Sigmoid colon (tissue), 7 donors: ENCODE measurements at places on chromosomes 16 and 17.
A peak's percentile ranks its signal among the peaks of the same experiment; 100 is the strongest.

- peaks cover 19% of the 10 kb centered on the region for H3K4me1 ChIP-seq
- H3K36me3 ChIP-seq, result no peaks in the 10 kb centered on the region
- H3K4me3 ChIP-seq, result no peak overlapping the region
- no peak overlapping the region for H3K27ac ChIP-seq
- H3K27me3 ChIP-seq, result no peaks in the 10 kb centered on the region
Observed at GRCh38 chr16:85221771-85222154, 109.5 kb upstream of the CIBAR2 start.

DNA sequence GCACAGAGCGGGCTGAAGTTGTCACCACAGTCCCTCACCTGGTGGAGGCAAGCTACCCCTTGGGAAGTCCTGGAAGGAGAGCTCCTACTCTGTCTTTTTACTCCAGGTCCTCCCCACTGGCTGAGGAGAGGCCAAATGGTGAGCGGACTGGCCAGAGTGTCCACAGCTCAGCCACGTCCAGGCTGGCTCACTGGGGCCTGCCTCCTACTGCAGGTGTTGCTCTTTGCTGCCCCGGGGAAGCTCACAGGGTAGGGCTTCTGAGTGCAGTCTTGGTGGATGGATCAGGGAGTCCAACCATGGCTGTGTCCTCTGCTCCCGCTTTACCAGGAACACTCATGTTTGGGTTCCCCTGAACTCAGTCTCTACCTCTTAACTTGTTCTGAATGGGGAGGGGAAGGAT, 2.7 kb downstream of the B9D1 start:
- DNase-seq, result peak; percentile 50
- peaks cover 19% of the 10 kb centered on the region for H3K36me3 ChIP-seq

DNA sequence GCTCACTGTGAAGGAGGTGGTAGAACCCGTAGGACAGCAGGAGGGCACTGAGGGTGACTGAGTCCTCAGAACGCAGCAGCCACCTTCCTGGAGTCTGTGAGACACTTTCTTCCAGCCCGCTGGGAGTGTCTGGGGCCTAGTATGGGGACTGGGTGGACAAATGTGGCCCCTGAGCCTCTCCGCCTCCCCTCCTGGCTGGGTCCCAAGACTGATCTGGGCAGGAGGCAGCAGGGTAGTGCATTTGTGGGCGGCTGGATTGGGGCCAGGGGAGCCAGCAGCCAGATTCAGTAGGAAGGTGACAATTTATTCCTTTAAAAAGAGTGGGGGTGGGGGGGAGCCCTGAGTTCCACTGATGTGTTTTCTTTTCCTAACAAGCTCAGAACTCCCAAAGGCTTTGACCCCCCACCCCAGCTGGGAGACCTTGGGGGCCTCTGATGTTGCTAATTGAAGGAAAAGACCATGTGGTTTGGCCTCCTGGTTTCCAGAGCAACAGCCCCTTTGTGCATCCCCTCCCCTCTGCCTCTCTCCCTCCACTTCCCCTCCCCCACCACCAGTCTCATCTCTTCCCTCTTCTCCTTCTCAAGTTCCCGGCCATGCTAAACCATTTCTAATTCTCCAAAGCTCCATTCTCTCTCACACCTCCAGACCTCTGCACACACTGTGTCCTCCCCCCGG, 4.4 kb downstream of the CLEC19A start:
- H3K4me3 ChIP-seq, result no peak overlapping the region
- no peak overlapping the region for H3K27ac ChIP-seq
- H3K4me1 ChIP-seq, result no peaks in the 10 kb centered on the region
- no peak for DNase-seq
- H3K27me3 ChIP-seq, result no peaks in the 10 kb centered on the region
- H3K36me3 ChIP-seq, result no peaks in the 10 kb centered on the region

GRCh38 chr17:32487473-32488176, 832 bp downstream of the CDK5R1 start:
- no peaks in the 10 kb centered on the region for H3K27me3 ChIP-seq
- no peak for DNase-seq
- no peak overlapping the region for H3K27ac ChIP-seq
- H3K4me1 ChIP-seq, result no peaks in the 10 kb centered on the region
- H3K36me3 ChIP-seq, result no peaks in the 10 kb centered on the region

- peak overlapping the region; percentile 64 for H3K27ac ChIP-seq
- DNase-seq, result peak; percentile 91
- H3K36me3 ChIP-seq, result peaks cover 15% of the 10 kb centered on the region
- no peaks in the 10 kb centered on the region for H3K4me1 ChIP-seq
- H3K4me3 ChIP-seq, result no peak overlapping the region
- H3K27me3 ChIP-seq, result no peaks in the 10 kb centered on the region
Observed at GRCh38 chr17:64180089-64181073, 50.4 kb upstream of the ERN1 start.

GRCh38 chr17:50631908-50632571, 2.6 kb upstream of the ABCC3 start:
- no peak overlapping the region for H3K4me3 ChIP-seq
- H3K36me3 ChIP-seq, result no peaks in the 10 kb centered on the region
- no peak overlapping the region for H3K27ac ChIP-seq

- H3K27ac ChIP-seq, result peak overlapping the region; percentile 34
- H3K4me1 ChIP-seq, result peaks cover 64% of the 10 kb centered on the region
- H3K27me3 ChIP-seq, result no peaks in the 10 kb centered on the region
Observed at GRCh38 chr17:77312786-77313599, 172.2 kb downstream of the SEC14L1 start.

GRCh38 chr17:45895304-45895968, 1.1 kb downstream of the MAPT start:
- peaks cover 36% of the 10 kb centered on the region for H3K4me1 ChIP-seq
- no peak overlapping the region for H3K27ac ChIP-seq
- H3K4me3 ChIP-seq, result peak overlapping the region; percentile 64
- H3K27me3 ChIP-seq, result peaks cover 27% of the 10 kb centered on the region
- no peak for DNase-seq

DNA sequence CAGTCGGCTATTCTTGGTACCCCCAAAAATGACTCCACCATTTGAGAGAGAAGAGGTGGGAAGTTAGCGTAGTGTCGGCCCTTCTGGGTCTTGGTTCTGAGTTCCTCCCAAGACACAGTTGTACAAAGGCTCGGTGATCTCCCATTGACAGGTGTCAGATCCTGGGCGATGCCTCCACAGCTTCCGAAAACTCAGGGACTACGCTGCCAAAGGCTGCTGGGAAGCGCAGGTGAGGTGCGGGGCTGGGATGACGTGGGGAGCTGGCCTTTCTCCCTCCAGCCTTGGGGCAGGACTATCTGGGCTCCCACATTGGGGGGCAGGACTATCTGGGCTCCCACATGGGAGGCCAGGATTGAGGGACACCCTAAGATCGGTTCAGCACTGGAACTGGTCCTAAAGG, 10.4 kb downstream of the CCNF start:
- H3K36me3 ChIP-seq, result peaks cover 16% of the 10 kb centered on the region
- H3K27me3 ChIP-seq, result no peaks in the 10 kb centered on the region
- H3K27ac ChIP-seq, result no peak overlapping the region
- no peak for DNase-seq
- H3K4me3 ChIP-seq, result no peak overlapping the region
- no peaks in the 10 kb centered on the region for H3K4me1 ChIP-seq

GRCh38 chr16:25691519-25692091, at the start of gene HS3ST4:
Gene HS3ST4, plus strand, starts transcription at chr16:25691959.
- H3K36me3 ChIP-seq, result no peaks in the 10 kb centered on the region
- H3K27me3 ChIP-seq, result peaks cover 10% of the 10 kb centered on the region
- DNase-seq, result no peak
- peaks cover 18% of the 10 kb centered on the region for H3K4me1 ChIP-seq
- H3K27ac ChIP-seq, result no peak within 1 kb of the TSS
- H3K4me3 ChIP-seq, result peak within 1 kb of the TSS; percentile 16

DNA sequence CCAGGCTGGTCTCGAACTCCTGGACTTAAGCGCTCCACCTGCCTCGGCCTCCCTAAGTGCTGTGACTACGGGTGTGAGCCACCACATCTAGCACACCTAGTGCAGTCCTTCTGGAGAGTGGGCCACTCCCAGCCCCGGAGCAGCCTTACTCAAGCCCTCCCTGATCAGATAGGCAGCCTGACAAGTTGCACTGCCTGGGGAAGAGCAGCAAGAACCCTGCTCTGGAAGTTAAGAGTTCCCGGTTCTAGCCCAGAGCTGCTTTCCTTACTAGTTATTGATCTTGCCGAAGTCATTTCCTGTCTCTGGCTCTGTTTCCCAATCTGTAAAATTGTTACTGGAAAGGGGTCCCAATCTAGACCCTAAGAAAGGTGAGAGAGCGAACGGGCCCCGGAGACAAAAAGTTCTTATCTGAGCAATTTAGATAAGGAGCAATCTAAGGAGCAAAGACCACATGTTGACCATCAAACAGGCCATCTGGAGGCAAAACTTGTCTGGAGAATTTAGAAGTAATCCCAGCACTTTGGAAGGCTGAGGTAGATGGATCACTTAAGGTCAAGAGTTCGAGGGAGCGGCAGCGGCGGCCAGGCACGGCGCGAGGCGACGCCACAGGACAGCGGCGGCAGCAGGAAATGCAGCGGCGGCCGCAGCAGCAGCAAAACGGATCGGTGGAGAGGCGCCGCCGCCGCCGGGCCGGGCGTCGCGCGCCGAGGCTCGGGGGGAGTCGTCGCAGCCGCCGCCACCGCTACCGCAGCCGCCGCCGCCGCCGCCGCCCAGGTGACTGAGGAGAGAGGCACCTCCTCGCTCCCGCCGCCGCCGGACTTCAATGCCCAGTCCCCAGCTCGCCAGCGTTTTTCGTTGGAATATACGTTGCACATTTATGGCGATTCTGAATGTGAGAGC, 4.3 kb upstream of the NAGLU start:
- H3K36me3 ChIP-seq, result no peaks in the 10 kb centered on the region
- peak overlapping the region; percentile 56 for H3K4me3 ChIP-seq
- H3K4me1 ChIP-seq, result peaks cover 36% of the 10 kb centered on the region
- peak; percentile 83 for DNase-seq
- peak overlapping the region; percentile 87 for H3K27ac ChIP-seq
- H3K27me3 ChIP-seq, result no peaks in the 10 kb centered on the region

DNA sequence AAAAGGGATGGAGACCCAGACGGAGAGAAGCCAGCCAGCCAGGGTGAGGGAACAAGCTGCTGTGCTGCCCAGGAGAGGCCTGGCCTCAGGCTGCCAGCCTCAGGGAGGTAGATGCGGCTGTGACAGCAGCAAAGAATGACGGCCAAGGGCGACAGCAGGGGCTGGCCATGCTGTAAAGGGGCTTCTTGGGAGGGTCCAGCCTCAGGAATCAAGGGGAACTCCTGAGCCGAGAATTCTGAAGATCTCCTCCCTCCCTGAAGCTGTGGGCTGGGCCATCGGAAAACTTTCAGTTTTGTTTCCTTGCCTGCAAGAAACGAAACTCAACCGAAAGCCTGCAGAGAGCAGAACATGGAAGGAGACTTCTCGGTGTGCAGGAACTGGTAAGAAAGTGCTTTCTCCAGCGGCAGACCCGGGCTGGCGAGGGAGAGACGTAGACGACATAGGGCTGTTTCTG, at the start of gene XAF1:
TSS of gene XAF1 (plus strand) at position 316 of the 454 bp plus-strand sequence. CDS start at position 349, 33 bp downstream.
- peaks cover 28% of the 10 kb centered on the region for H3K36me3 ChIP-seq
- H3K4me1 ChIP-seq, result peaks cover 46% of the 10 kb centered on the region
- H3K27ac ChIP-seq, result peak within 1 kb of the TSS; percentile 82
- no peaks in the 10 kb centered on the region for H3K27me3 ChIP-seq
- H3K4me3 ChIP-seq, result peak within 1 kb of the TSS; percentile 41

GRCh38 chr16:81838794-81839193, 59.7 kb downstream of the PLCG2 start:
- no peak overlapping the region for H3K4me3 ChIP-seq
- H3K27me3 ChIP-seq, result no peaks in the 10 kb centered on the region
- DNase-seq, result no peak

DNA sequence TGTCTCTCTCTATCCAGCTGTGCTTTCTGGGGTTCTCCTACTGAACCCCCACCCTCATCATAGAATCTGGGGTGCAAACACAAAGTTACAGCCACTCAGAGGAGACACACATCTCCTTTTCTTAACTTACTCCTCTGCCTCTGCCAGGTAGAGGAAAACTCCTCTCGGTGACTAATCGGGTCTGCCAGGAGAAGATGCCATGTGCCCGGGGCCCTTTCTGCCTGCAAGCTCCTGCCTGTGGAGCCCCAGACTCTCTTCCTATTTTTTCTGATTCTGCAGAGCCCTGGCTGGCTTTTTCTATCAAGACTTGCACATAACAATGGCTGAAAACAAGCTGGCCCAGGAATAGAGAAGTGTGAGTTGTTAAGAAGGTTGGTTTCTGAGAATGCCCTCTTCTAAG, 10.4 kb downstream of the SLC6A4 start:
- H3K4me3 ChIP-seq, result no peak overlapping the region
- no peak for DNase-seq
- no peak overlapping the region for H3K27ac ChIP-seq
- no peaks in the 10 kb centered on the region for H3K27me3 ChIP-seq
- no peaks in the 10 kb centered on the region for H3K36me3 ChIP-seq

DNA sequence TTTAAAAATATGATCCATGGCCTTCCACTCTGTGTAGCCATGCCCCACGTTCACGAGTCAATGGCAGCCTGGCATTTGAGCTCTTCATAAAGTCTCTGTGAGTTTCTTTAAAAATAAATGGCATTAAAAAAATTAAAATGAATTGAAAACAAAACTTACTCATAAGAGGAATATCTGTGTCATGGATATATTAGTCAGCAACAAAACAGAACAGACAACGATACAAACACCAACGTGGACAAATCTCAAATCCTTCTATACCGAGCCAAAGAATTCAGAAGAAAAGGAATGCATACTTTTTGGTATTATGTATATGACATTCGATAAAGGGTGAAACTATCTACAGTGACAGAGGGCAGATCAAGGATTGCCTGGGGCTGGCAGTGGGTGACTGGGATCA, 8.2 kb upstream of the CMIP start:
- no peak for DNase-seq
- no peaks in the 10 kb centered on the region for H3K36me3 ChIP-seq
- H3K4me1 ChIP-seq, result peaks cover 16% of the 10 kb centered on the region
- no peak overlapping the region for H3K4me3 ChIP-seq
- no peak overlapping the region for H3K27ac ChIP-seq

DNA sequence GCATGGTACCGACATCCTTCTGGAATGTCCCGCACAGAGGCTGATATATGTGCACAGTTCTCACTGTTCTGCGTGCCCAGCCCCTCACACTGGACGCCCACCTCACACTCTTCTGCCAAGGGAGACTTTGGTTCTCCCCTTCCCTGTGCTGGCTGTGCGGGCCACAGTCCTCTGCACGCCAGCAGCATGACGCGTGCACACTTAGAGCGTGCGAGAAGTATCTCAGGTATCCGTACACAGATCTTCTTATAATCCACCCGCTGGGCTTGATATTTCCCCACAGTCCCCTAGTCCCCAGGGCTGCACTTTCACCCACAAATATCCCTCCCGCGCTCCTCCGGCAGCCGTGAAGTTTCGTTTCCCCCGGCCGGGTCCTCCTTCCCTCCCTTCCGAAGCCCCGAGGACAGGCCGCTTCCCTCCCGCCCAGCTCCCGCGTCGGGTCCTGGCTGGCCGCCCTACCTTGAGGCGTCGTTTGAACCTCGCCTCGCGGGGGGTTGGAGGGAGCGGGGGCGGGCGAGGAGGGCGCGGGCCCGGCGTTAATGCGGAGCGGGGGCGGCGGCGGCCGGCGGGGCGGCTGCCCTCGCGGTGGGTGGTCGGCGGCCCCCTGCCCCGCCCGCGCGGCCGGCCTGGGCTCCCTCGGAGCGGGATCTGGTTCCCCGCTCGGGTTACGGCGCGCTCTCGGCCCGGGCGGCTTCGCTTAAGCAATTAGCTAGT, 5.0 kb upstream of the FOXF1 start:
- DNase-seq, result peak; percentile 84
- peak overlapping the region; percentile 81 for H3K4me3 ChIP-seq
- peak overlapping the region; percentile 99 for H3K27ac ChIP-seq
- no peaks in the 10 kb centered on the region for H3K36me3 ChIP-seq
- no peaks in the 10 kb centered on the region for H3K27me3 ChIP-seq
- H3K4me1 ChIP-seq, result no peaks in the 10 kb centered on the region

- H3K4me3 ChIP-seq, result no peak overlapping the region
- H3K4me1 ChIP-seq, result peaks cover 14% of the 10 kb centered on the region
- no peaks in the 10 kb centered on the region for H3K36me3 ChIP-seq
- no peak overlapping the region for H3K27ac ChIP-seq
- H3K27me3 ChIP-seq, result no peaks in the 10 kb centered on the region
Observed at GRCh38 chr17:62700964-62701705, 73.7 kb downstream of the MRC2 start.
